Suppressor macrophage (primary cell): ENCODE measurements at places on chromosomes 5 and 9.

GRCh38 chr5:150446088-150446487 is 3.5 kb downstream of the RPS14 start:
- DNase-seq = no peak

DNA sequence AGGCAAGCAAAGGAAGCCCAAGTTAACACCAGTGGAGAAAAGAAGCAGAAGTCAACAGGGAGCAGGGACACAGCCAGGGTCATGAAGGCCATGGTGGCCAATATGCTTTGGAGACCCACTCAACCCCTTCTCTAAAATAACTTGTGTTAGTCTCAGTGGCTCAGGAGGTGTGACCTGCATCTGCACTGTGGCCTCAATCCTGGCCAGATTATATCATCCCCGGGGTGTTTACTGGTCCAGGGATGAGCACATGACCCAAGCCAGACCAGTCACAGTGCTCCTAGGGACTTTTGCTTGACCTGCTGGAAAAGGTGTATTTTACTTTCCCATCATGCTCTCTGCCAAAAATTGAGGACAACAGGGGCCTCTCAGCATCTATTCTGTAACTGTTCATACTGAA is 105.2 kb downstream of the DPYSL3 start:
- no peak for DNase-seq

DNA sequence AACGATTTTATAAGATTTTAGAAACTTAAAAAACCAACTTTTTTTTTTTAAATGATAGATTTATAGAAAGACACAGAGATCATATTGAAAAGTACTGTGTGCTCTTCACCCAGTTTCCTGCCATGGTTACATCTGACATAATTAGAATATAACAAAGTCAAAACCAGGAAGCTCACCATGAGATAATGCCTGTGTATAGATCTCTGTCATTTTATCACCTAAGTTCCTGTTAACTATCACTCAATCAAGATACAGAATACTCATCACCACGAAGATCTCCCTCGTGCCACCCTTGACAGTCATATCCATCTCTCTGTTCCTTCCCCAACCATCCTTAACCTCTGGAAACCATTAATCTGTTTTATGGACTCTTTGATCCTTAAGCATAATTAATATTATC is 39.1 kb downstream of the POC5 start:
- DNase-seq = peak; percentile 24

GRCh38 chr9:88651682-88652633 is 117.0 kb downstream of the NXNL2 start:
- DNase-seq = peak; percentile 35

DNA sequence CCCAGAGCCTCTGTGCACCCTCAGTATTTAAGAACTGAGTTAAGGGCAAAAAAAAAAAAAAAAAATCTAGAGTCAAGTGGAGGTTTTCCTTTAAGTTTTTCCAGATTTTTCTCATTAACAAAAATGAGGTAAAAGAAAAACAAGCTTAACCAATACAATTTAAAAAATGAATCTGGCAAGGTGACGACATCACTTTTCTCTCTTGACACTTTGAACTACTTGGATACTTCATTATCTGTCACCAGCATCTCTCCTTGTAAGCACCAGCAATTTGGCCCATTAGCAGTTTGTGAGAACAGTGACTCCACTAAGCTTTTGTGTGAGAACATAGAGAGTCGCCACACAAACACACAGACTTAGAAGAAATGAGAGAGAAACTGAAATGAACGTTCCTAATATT is 345.7 kb upstream of the SLC30A5 start:
- no peak for DNase-seq

GRCh38 chr5:74390822-74391221 is 249.7 kb downstream of the ENC1 start:
- no peak for DNase-seq
